Kidney (tissue), 22 donors: ENCODE measurements at places on chromosomes 13 and 19. TPM values are rescaled to one million over a fixed set of nuclear protein-coding genes. Genes with fewer than 3 reads are reported as not detected.

GRCh38 chr13:113040597-113041292, 64.8 kb upstream of the F7 start:
- no peaks in the 10 kb centered on the region for H3K4me1 ChIP-seq
- no peak for DNase-seq
- no peak overlapping the region for H3K27ac ChIP-seq
- no peaks in the 10 kb centered on the region for H3K27me3 ChIP-seq
- no peak overlapping the region for H3K4me3 ChIP-seq
- no peaks in the 10 kb centered on the region for H3K36me3 ChIP-seq

- H3K27ac ChIP-seq: no peak overlapping the region
- no peak for DNase-seq
- H3K4me1 ChIP-seq: no peaks in the 10 kb centered on the region
- no peak overlapping the region for H3K4me3 ChIP-seq
Measured at GRCh38 chr13:96533408-96533807, 443.5 kb downstream of the HS6ST3 start.

Gene IL11
- total RNA-seq: 0.47 TPM

Gene ACP5
- 13.8 TPM for total RNA-seq
